Esophagus mucosa (tissue), 1 donor: ENCODE measurements at places on chromosomes 11 and 22.

DNA sequence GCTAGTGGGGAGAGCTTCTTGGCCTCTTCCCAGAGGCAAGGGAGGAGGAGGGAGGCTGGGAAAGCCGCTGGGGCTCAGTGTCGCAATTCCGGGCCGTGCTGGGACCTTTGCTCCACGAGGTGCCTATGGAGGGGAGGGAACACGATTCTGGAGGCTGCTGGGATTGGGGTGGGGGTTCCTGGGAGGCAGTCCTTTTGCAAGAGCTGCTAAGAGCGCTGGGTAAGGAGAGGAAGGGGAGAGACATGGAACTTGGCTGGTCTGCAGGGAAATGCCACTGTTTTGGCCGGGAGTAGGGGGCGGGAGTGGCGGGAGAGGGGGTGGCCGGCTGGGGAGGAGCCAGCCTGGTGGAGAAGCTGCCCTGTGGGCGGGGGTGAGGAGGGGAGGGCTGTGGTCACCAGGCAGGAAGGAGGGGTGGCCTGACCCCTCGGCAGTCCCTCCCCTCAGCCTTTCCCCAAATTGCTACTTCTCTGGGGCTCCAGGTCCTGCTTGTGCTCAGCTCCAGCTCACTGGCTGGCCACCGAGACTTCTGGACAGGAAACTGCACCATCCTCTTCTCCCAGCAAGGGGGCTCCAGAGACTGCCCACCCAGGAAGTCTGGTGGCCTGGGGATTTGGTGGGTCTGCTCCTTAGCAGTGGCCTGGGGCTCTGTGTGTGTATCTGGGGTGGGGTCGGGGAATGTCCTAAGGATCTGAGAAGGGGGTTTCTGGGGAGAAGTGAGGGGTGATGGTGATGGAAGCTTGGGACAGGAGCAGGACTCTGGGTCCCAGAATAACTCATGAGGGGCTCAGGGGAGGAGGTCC, at the start of gene NR1H3:
TSS of gene NR1H3 (plus strand) at position 480 of the 800 bp plus-strand sequence. CDS start 1,221 bp downstream, outside the sequence.
- peak; percentile 37 for ATAC-seq

DNA sequence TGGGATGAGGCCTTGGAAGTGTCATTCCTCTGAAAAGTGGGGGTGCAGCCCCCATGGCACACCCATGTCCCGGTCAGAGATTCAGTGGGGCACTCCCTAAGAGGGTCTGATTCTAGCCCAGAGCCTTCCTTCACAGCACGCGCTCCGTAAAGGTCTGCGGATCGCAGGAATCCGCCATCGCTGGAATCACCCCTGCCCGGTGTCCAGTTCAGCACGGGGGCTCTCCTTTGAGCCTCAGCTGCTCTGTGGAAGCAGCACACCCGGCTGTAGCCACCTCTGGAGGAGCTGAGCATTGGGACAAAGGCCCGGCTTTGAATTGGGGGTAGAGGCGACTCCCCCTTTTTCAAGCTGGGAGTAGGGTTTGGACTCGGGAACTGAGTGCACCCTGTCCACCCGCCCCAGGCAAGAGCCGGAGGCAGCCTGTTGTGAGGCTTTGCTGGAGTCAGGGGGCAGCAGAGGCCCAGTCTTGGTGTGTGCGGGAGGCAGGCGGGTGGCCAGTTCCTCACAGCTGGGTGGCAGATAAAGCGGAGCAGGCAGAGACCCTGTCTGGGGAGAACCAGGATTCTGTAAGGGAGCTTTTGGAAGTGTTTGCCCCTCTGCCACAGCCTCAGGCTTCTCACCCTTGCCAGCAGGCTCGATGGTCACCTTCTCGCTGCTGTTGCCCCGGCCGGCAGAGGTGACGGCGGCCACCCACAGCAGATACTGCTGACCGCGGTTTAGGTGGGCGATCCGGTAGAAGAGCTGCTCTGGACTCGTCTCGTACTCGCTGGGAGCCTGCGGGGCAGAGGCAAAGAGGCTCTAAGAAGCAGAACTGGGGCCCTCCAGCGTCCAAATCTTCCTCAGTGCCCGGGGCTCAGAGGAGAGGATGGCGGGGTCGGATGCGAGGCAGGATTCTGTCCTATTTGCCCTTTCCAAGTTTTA, 115.9 kb downstream of the CEP164 start:
- no peak for ATAC-seq

DNA sequence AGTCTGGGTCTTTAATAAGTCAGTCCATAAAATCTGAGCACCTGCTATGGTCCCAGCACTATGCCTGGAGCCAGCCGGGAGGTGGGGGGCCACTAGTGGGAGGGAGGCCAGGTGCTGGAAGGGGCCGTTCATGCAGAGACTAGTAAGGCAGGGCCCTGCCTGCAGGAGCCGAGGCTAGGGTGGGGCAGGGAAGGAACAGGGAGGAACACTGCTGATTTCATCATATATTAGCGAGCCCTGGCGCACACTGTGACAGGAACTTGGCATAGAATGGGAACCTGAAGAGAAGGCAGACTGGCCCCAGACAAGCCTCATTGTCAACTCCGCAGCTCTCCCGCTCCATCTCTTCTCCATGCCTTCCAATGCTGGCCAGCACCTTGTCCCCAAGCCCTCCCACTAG, 7.1 kb downstream of the VSIG10L2 start:
- ATAC-seq: peak; percentile 91

- ATAC-seq: peak; percentile 76
Observed at GRCh38 chr11:46363455-46364005, 16.3 kb downstream of the DGKZ start.

GRCh38 chr11:118437208-118438125, 1.2 kb downstream of the KMT2A start:
- no peak for ATAC-seq

DNA sequence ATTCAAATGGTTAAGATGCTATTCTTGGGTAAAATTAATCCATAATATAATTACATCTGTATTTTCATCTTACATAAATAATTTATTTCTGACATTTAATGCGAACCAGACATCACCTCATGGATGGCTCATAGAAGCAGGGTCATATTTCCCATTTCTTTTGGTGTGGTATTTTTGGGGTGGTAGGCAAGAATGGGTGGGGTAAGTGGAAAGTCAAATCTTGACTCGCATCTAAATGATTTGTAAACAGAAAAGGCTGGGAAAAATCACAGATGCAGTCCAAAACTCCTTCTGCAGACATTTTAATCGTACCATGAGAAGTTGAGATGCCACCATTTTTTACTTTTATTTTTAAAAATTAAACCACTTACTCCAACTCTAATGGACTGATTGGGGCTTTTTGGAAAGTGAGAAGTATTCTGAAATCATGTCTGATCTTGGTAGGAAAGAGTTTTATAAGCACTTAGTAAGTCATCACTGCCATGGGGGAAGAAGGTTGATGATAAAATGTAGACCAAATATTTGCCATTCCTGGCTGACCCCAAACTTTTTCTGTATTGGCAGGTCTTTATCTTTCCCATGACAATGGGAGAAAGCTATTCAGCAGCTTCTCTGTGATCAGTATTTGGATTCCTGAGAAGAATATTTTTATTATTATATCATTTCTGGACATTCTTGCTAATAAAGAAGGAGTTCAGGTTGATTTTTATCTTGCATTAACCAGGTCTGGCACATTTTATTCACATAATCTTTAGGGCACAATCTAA, 47.2 kb upstream of the BLID start:
- no peak for ATAC-seq

DNA sequence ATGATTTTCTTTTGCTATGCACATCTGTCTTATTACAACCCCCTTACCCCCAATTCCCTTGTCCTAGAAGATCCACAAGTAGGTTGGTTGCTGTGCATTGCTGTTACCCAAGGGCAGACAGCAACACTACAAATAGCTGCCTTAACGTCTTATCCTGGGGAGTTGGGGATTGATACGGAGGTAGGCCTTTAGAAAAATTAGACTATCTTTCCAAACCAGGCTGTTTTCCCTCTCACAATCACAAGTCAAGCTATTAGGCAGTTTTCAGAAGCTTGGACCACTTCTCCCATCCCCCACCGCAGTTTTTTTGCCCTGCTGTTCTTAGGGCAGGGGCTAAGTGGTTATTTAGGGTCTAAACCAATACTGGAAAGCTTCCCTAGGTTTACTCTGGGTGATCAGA, 2.8 kb upstream of the PHLDB1 start:
- ATAC-seq: no peak

DNA sequence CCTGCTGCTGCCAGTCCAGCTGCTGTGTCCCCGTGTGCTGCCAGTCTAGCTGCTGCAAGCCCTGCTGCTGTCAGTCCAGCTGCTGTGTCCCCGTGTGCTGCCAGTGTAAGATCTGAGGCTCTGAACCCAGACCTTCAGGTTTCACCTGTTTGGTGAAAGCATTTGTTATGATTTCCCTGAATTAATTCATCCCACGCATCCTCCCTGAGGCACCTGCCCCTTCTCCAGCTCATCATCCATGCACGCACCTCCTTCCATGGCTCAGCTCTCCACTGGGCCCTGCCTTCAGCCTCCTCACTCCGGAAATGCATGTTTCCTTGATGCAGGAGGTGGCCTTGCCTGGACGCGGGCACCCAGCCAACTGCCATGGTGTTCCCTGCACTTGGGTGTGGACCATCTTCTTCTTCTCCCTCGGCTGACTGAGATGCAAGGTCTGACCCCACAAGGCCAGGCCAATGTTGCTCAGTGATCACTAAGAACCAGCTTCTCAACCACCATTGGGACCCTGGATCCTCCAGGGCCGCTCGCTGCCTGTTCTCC, 788 bp downstream of the KRTAP5-10 start:
- ATAC-seq: peak; percentile 74

GRCh38 chr11:69770540-69770939, 4.6 kb downstream of the FGF4 start:
- no peak for ATAC-seq

GRCh38 chr11:123249354-123249753, 54.3 kb upstream of the CLMP start:
- no peak for ATAC-seq

- ATAC-seq: no peak
Observed at GRCh38 chr11:45848654-45849081, 1.4 kb downstream of the CRY2 start.

DNA sequence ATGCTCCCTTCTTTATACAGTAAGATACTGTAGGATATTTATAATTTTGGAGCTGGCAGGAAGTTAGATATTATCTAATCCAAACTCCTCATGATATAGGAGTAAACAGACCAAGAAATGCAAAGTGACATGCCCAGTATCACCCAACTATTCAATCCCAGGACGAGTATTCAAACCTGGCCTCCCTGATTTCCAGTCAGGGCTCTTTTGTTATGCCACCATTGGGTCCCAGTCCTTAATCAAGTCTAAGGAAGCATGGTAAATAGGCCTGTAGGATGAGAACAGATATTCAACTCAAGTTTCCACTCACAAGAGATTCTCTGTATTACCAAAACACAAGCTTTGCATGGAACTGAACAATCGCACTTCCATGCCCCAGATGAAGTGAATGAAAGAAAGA, 484.0 kb upstream of the API5 start:
- ATAC-seq: no peak

GRCh38 chr22:35590634-35591295, 26.4 kb downstream of the MB start:
- no peak for ATAC-seq

- ATAC-seq: no peak
Observed at GRCh38 chr11:1888347-1888753, 3.3 kb downstream of the PRR33 start.

DNA sequence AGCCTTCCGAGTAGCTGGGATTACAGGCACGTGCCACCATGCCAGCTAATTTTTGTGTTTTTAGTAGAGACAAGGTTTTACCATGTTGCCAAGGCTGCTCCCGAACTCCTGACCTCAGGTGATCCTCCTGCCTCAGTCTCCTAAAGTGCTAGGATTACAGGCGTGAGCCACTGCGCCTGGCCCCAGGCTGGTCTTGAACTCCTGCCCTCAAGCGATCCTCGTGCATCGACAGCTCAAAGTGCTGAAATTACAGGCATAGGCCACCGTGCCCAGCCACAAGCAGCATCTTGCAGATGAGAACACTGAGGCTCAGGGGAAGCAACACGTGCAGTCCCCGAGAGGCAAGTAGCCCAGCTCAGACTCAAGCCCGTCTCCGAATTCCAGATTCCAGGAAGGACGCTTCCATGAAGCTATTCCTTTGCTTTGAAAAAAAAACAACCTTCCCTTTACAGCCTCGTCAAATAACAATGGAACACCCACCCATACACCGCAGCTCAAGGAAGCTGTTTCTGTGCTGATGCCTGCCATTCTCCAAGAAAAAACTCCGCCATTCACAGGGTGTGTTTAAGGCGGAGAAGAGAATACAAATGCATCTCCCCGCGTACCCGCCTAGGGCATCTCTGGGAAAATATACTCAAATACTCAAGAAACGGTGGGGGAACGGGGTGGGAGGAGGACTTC, 34.5 kb upstream of the PDGFB start:
- no peak for ATAC-seq

DNA sequence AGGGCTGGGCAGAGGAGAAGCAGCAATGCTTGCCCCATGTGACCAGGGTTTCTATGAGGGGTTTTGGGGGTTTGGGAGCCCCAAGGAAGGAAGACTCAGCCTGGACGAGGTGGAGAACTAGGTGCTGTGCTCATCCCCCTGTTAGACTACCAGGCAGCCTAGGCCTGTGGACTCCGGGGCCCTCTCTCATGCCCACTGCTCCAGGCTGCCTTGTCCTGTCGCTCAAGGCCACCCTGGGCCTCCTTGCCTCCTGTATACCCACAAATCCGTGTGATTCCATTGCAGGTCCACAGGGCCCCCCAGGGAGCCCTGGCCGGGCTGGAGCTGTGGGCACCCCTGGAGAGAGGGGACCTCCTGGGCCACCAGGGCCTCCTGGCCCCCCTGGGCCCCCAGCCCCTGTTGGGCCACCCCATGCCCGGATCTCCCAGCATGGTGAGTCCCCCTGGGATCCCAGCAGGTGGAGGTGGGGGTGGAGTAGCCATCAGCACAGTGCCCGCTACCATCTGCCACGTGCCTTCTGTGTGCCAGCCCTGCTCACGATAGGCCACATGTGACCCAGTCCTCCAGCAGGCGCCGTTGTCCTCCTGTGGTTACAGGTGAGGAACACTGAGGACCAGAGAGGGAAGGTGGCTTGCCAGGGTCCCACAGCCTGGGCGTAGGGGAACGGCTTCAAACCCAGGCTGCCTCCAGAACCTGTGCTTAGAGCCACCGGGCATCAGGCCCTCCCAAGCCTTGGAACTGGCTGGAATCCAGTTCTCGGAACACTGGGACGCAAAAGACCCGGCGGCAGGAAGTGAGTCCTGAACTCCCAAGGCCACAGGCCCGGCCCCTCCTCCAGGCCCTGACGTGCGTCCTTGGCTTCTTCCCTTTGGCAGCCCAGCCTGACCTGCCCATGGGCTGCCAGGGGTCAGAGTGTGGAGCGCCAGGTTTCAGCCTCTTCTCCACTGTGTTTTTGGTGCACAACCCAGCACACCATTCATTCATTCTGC, 26.6 kb downstream of the EMID1 start:
- peak; percentile 35 for ATAC-seq

GRCh38 chr11:8988329-8989234, 15.2 kb downstream of the NRIP3 start:
- no peak for ATAC-seq

DNA sequence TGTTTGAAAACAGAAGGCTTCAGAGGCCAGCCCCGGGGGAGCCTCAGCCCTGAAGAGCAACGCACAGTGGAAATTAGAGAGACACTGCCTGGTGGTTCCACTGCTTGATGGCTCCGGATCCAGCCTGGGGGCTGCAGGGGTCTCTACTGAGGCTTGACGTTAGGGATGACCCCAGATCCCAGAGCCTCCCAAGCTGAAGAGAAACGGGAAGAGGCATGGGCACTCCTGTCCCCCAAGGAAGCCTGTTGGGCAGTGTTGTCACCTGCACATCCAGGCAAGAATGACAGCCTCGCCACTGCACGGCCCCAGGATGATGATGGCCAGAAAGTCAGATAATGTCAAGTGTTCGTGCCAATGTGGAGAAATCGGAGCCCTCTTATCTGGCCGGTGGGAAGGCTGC, 56.8 kb upstream of the FGF3 start:
- no peak for ATAC-seq
